ENCODE measurements at places on chromosomes 12 and 14.

DNA sequence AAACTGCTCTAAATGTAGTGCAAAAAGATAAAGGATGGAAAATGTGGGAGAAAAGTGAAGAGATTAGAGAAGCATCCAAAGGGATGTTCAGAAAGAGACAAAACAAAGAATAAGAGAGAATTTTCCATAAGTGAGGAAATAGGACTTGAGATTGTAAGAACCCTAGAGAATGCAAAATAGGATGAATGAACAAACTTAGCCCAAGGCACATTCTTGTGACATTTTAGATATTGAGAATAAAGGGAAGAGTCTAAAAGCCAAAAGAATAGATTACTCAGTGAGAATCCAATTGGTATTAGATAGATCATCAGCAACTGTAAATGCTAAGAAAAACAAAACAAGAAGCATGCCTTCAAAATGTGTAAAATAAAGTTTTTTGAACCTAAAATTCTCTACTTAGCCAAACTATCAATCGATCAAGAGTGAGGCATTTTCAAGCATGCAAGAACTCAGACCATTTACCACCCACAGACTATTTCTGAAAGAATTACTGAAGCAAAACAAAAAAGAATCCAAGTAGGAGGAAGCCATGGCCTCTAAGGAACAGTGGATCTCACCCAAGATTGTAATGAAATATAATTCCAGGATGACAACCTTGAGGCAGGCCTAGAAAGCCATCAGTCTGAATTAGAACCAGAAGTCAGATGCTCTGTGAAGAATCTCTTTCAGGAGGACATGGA, 33.5 kb downstream of the DYRK2 start:
- no peaks in the 10 kb centered on the region for H3K27me3 ChIP-seq
- no peak overlapping the region for H3K4me3 ChIP-seq
- H3K4me1 ChIP-seq: peaks cover 8% of the 10 kb centered on the region

GRCh38 chr12:27282754-27283153, 38.7 kb downstream of the STK38L start:
- DNase-seq: no peak
- H3K27ac ChIP-seq: no peak overlapping the region
- H3K27me3 ChIP-seq: no peaks in the 10 kb centered on the region
- H3K4me3 ChIP-seq: no peak overlapping the region
- H3K36me3 ChIP-seq: no peaks in the 10 kb centered on the region
- peaks cover 51% of the 10 kb centered on the region for H3K4me1 ChIP-seq

DNA sequence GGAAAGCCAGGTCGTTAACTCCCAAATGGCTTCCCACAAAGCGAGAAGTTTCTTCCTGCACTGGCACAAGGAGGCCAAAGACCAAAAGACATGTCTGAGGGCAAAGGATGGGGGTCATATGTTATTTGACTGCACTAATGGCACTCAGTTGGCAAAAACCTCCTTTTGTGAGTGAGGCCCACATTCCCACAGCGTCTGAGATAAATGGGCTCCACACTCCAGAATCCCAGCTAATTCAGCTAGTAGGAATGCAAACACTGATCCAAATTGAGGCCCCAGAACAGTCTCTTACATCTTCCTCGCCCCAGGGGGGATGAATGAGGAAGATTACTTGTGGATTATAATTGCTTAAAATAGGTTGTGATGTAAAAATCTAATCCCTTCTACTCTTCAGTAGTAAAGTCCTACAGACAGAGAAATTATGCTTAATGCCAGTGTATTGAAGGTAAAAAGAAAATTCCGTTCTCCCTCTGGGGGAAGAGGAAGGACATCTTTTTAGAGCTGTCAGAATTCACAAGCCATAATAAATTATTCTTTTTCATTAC, 86.4 kb upstream of the PIWIL1 start:
- no peaks in the 10 kb centered on the region for H3K27me3 ChIP-seq
- no peaks in the 10 kb centered on the region for H3K36me3 ChIP-seq
- DNase-seq: no peak
- no peaks in the 10 kb centered on the region for H3K4me1 ChIP-seq
- no peak overlapping the region for H3K27ac ChIP-seq

DNA sequence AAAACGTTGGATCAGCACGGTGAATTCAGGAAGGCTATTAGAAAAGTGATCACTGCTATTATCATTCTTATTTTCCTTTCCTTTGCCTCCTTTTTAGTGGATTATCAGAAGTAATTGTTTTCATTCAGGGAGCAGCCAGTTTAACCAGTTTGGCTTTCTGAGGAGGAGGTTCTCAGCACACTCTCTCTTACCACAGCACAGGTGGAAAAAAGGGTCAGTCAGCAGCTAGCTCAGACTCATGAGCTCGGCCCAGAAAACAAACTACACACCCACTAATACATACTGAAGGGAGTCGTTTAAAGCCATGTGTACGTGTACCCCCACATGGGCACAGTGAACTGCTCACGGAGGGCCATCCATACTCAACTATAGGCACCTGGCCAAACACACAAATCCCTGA, 23.2 kb upstream of the MAGOHB start:
- no peaks in the 10 kb centered on the region for H3K36me3 ChIP-seq
- H3K27ac ChIP-seq: no peak overlapping the region
- H3K4me1 ChIP-seq: no peaks in the 10 kb centered on the region
- no peak overlapping the region for H3K4me3 ChIP-seq
- DNase-seq: no peak

DNA sequence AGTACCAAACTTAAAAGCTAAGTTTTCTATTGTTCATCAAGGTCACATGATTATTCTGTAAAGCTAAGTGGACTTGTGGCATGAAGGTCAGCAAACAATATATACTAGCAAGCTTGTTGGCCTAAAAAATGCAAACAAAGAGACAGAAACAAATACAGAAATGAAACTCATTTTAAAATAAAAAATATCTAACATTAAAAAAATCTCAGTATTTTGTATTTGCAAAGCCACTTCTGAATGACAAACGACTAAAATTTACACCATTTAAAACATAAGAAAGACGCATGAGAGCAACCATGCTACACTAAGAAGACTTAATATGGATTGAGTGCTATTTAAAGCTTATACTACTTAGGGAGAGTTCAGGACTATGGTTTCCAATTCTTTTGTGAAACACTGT, 72.8 kb upstream of the BBS10 start:
- H3K27ac ChIP-seq: no peak overlapping the region
- H3K36me3 ChIP-seq: no peaks in the 10 kb centered on the region
- H3K27me3 ChIP-seq: no peaks in the 10 kb centered on the region
- DNase-seq: no peak
- no peak overlapping the region for H3K4me3 ChIP-seq

DNA sequence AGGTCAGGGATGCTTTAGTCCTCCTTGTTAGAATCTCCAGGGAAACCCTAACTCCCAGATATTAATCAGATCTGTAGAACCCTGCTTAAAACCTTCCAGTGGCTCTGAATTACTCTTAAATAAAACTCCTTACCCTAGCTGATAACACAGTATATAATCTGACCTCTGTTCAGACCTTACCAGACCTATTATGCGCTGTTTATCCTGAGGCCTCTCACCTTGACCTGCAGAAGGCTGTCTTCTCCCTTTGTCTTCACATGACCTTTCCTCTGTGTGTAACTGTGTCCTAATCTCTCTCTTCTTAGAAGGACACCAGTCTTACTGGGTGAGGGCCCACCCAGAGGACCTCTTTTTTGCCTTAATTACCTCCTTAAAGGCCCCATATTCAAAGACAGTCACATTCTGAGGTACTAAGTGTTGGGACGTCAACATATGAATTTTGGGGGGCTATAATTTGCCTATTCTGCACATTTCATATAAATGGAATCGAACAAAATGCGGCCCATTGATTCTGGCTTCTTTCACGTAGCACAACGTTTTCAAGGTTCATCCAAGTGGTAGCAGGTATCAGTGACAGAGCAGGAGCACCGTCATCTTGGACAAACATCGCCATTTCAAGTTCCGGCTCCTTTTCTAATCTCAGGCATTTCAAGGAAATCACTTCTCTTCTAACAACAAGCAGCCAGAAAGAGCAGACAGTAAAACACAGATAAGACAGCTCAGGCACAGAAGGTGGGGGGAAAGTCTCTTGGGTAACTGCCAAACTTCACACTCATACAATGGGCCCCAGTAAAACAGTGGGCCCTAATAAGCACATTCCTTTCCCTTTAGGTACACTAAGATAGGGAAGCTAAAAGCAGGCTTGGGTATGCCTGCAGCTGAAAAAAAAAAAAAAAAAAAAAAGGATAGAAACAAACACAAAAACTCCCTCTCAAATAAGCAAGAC, 200.2 kb upstream of the NUDT4 start:
- H3K36me3 ChIP-seq: no peaks in the 10 kb centered on the region
- no peak for DNase-seq
- no peak overlapping the region for H3K4me3 ChIP-seq
- no peaks in the 10 kb centered on the region for H3K4me1 ChIP-seq
- H3K27me3 ChIP-seq: no peaks in the 10 kb centered on the region

GRCh38 chr12:69828897-69829296, 3.9 kb downstream of the MYRFL start:
- H3K27ac ChIP-seq: no peak overlapping the region
- no peaks in the 10 kb centered on the region for H3K36me3 ChIP-seq
- DNase-seq: no peak
- H3K4me3 ChIP-seq: no peak overlapping the region

- DNase-seq: no peak
- H3K27me3 ChIP-seq: no peaks in the 10 kb centered on the region
- no peaks in the 10 kb centered on the region for H3K36me3 ChIP-seq
- no peak overlapping the region for H3K27ac ChIP-seq
Observed at GRCh38 chr12:16220120-16220519, 57.4 kb downstream of the SLC15A5 start.

DNA sequence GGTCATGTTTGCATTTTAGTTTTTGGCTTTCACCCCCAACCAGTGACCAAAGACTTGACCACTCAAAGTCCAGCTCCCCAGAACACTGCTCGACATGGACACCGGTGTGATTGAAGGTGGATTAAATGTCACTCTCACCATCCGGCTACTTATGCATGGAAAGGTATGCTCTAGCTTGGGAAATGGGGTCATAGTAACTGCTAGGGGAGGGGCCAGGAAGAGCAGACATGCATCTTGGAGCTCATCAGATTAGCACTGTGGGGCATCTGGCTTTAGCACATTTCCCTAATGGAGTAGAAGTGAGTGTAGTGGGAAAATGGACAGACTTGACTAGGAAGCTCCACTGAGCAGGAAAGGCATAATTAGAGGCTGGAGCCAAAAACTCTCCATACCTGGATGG, 2.8 kb downstream of the PCBP2 start:
- H3K27ac ChIP-seq: no peak overlapping the region
- no peak overlapping the region for H3K4me3 ChIP-seq
- DNase-seq: no peak
- peaks cover 19% of the 10 kb centered on the region for H3K4me1 ChIP-seq

DNA sequence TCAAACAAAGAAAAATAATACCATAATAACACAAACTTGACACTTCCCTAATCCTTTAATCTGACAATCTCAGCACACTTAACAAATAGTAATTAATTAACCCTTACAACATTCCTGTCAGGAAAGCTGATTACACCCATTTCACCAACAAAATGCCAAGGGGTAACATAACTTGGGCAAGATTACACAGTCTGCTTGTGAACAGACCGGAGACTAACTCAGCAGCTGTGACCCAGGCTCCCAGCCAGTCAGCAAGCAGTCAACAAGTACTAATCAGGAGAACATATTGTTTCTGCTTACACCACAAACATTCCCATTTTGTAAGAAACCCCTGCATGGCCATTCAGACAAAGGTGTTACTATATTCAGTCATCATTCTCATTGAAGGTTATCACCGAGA, 592.5 kb upstream of the FLRT2 start:
- H3K36me3 ChIP-seq: no peaks in the 10 kb centered on the region
- no peaks in the 10 kb centered on the region for H3K27me3 ChIP-seq
- peak; percentile 87 for DNase-seq
- peak overlapping the region; percentile 50 for H3K27ac ChIP-seq
- no peak overlapping the region for H3K4me3 ChIP-seq

DNA sequence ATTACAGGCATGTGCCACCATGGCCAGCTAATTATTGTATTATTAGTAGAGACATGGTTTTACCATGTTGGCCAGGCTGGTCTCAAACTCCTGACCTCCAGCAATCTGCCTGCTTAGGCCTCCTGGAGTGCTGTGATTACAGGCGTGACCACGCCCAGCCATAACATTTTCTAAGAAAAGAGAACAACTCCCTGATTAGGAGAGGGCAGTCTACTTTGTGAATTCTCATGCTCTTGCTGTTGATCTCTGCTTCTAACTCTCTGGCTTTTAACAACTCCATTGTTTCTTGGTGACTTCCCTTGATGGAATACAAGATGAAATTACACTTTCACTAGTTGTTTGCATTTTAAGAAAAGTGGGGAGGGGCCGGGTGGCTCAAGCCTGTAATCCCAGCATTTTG, 33.6 kb downstream of the SSH1 start:
- H3K4me1 ChIP-seq: peaks cover 18% of the 10 kb centered on the region
- no peak overlapping the region for H3K27ac ChIP-seq
- H3K27me3 ChIP-seq: no peaks in the 10 kb centered on the region
- no peak overlapping the region for H3K4me3 ChIP-seq
- H3K36me3 ChIP-seq: no peaks in the 10 kb centered on the region
- DNase-seq: no peak
